AG04450 (cell line): ENCODE measurements at places on chromosomes 7 and 10. TPM values are rescaled to one million over a fixed set of nuclear protein-coding genes. Genes with fewer than 3 reads are reported as not detected.

- DNase-seq: no peak
Observed at GRCh38 chr10:109953766-109954165, 30.5 kb upstream of the XPNPEP1 start.

DNA sequence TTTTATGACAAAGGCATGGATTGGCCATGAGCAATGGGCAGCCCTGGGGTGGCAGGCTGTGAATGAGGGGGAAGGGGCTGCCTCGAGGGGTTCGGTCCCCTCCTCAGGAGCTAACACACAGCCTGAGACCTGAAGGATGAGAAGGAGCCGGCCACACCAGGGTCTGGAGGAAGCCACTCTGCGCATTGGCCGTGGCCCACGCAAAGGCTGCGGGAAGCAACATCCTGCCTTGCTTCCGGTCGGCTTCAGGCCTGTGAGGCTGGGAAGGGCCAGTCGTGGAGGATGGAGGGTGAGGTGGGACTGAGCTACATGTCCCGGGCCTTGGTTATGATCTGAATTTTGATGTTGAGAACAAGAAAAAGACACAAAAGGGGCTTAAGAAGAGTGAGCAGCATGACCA is 49.4 kb downstream of the RGS10 start:
- no peak for DNase-seq

DNA sequence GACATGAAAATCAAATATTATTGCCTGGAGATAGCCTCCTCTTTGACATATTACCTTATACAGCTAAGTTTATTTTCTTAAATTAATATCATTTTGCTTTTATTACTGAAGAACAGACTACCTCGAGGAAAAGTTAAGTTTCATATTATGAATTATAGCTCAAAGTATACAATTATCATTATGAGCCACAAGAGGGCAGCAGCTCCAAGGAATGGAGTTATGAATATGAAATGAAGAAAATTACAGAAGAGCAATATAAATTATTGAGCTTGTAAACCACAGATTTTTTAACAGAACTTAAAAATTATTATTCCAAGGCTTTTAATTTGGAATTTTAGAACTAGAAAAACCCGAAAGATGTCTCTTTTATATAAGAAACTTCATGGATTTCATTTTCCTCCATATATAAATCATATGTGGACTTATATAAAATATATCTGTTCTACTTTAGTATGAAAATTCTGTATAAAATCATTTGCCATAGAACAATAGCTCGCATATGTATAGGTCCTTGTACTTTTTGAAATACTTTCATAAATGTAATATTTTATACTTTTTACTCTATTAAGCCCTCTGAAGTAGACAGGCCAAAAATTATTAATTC is 40.1 kb downstream of the IQUB start:
- DNase-seq: no peak

The SNCG gene
- polyA plus RNA-seq: 4.6 and 5.3 TPM in 2 replicates

The ZNF239 gene
- polyA plus RNA-seq: 6.4 and 6.9 TPM in 2 replicates

DNA sequence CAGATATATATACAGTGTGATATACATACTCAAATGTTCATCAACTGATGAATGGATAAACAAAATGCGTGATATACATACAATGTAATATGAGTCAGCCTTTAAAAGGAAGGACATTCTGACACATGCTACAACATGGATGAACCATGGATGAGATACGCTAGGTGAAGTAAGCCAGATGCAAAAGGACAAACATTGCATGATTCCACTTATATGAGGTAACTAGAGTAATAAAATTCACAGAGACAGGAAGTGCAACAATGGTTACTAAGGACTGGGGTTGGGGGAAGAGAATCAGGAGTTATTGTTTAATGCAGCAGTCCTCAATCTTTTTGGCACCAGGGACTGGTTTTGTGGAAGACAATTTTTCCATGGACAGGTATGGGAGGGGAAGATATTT is 47.3 kb upstream of the PIK3AP1 start:
- DNase-seq: no peak

DNA sequence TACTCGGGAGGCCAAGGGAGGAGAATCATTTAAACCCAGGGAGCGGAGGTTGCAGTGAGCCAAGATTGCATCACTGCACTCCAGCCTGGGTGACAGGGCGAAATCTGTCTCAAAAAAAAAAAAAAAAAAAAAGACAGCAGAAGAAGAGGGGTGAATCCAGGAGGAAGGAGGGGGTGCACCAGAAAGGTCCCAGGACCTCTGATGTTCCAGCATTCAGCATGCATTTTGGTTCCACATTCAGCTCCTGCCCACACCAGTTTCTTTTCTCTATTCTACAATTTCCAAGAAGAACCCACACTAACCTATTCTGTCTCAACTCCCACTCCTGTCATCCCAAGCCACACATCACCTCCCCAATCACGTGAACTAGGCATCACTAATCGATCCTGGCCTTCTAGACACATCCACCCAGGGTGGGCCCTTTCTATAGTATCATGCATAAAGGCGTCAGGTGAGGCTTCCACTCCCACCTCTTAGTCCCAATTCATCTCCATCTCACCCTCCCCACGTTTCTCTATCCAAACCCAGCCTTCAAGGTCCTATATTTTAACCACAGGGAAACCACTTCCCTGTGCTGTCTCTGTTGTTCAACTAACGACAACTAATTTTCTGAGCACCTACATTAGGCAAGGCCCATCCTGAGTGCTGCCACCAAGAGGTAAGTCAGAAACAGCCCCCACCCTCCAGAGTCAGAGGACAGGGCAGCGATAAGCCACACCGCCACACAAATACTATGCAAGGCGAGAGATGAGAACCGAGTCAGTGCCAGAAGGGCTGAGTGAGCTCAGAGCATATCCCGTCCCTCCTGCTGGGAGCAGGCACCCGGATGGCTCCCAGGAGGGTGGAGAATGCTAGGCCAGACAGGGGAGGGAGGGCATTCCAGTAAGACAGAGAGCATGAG is 2.2 kb downstream of the ANXA11 start:
- DNase-seq: peak; percentile 54

GRCh38 chr7:26105236-26105635 is 46.8 kb upstream of the NFE2L3 start:
- DNase-seq: no peak

- DNase-seq: no peak
Observed at GRCh38 chr10:120184547-120185337, 272.3 kb upstream of the PLPP4 start.
